ENCODE measurements at places on chromosomes 2 and 18.
A peak's percentile ranks its signal among the peaks of the same experiment; 100 is the strongest.

- no peak for DNase-seq
Observed at GRCh38 chr18:59323931-59324622, 5.6 kb upstream of the CPLX4 start.

GRCh38 chr2:233801357-233802131, 23.4 kb downstream of the MROH2A start:
- DNase-seq, result peak; percentile 24

- no peak for DNase-seq
Observed at GRCh38 chr2:11711751-11712150, 34.7 kb upstream of the LPIN1 start.

- no peak for DNase-seq
Observed at GRCh38 chr2:228705318-228705717, 523.8 kb upstream of the SPHKAP start.

- no peak for DNase-seq
Observed at GRCh38 chr2:143159486-143159840, 30.2 kb downstream of the ARHGAP15 start.

GRCh38 chr2:48065096-48065495, 158.8 kb upstream of the FBXO11 start:
- DNase-seq, result no peak

GRCh38 chr2:113922784-113923183, 32.9 kb downstream of the ACTR3 start:
- DNase-seq, result no peak

- no peak for DNase-seq
Observed at GRCh38 chr2:46451131-46451711, 28.1 kb upstream of the TMEM247 start.

DNA sequence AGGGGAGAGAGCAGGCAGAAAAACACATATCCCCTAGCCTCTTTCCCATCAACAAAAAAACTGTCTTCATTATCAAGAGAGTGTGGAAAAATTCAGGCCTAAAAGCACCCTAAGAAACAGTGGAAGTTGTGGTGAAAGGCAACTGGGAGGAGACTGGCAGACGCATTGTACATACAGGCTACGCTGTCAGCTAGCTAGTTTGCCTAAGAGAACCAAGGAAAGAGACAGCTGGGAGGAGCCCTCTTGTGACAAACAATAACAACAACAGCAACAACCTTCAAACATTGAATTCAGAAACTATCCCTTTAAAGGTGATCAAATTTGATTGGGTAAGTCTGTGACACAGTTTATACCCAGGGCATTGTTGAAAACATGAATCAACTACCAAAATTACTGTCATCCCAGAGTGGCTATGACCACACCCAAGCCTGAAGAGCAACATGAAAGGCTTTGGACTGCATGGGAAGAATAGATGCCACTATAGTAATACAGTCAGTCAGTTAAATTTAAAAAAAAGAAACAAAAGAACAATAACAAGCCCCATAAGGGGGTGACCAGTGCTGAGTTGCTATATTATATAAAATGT, 88.9 kb upstream of the CRIM1 start:
- DNase-seq, result no peak

DNA sequence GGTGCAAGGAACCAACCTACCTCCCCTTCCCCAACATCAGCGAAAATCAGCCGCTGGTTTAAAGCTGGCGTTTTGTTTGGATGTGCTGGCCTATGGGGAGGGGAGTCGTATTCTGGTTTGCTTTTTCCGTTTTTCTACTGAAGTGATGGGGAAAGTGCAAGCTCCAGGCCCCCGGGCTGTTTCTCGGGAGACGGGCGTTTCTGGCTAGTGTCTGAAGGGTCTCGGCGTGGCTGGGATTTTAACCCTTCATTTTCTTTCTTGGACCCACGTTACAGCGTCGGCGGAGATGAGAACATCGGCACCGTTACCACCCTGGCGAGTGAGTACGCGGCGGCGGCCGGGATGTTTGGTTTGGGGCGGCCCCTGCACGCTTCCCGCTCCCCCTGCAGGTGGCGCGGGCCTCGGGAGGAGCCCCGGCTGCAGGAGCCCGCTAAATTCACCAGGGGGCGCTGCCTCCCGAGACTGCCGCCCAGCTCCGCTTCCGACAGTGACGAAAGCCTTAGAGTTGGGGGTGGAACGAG, 70.7 kb downstream of the PLB1 start:
- DNase-seq, result peak; percentile 94

- DNase-seq, result no peak
Observed at GRCh38 chr2:241381872-241382271, 25.8 kb downstream of the FARP2 start.

- no peak for DNase-seq
Observed at GRCh38 chr2:38475567-38475881, 98.5 kb upstream of the ATL2 start.

- DNase-seq, result no peak
Observed at GRCh38 chr2:127231130-127231865, 11.2 kb upstream of the CYP27C1 start.

DNA sequence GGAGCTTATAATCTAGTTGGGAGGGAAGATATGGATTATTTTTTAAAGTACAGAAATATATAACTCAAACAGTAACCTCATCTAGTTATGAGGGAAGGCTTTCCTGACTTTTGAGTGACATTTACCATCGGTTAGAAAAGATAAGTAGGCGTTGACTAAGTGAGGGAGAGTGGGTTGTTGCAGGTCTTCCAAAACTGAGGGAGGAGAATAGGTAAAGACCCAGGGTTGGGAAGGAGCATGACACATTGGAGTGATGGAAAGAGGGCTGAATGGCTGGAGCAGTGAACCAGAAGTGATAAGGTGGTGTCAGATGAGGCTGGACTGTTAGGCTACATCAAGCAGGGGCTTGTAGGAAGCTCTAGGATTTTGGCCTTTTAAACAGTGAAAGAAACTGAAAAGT, 10.6 kb upstream of the NUP35 start:
- no peak for DNase-seq

GRCh38 chr2:228433721-228434120, 252.2 kb upstream of the SPHKAP start:
- DNase-seq, result no peak

DNA sequence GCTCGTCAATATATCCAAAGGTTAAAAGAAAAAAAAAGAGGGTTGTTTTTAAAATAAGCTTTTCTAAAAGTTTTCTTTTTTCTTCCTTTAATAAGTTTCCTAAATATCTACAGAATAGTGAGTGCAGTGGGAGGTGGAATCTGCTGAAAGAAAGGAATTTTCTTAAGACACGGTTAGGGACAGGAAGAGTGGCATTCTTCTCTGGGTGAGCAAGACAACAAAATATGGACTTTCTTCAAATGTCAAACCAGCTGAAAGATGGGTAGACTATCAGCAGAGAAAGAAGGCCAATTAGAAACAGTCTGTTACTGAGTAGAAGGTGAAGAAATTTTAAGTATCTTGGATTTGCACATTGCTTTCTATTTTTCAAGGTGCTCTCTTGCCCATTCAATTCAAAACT, 222.7 kb upstream of the PIK3C3 start:
- DNase-seq, result no peak

DNA sequence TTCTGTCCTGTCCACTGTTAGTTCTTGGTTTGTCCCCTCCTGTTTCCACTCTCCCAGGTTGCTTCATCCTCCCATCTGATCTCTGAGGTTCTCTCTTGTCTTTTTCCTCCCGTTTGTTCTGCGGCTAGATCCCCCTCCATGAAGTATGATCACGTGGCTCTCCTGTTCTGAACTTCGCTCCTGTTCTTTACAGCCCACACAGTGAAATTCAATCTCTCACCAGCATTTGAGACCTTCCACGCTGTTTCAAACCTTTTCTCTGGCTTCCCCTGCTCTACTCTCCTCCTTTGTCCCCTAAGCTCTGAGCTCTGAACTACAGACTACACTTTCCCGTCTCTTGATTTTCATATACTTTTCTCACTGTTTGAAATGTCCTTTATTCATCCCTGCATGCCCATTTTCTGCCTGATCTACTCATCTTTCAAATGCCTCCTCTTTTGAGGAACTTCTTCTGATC, 83.5 kb downstream of the OSBPL6 start:
- DNase-seq, result no peak

- DNase-seq, result no peak
Observed at GRCh38 chr2:147773479-147773878, 71.3 kb upstream of the ACVR2A start.

GRCh38 chr2:28980368-28981015, 606 bp upstream of the TOGARAM2 start:
- no peak for DNase-seq

DNA sequence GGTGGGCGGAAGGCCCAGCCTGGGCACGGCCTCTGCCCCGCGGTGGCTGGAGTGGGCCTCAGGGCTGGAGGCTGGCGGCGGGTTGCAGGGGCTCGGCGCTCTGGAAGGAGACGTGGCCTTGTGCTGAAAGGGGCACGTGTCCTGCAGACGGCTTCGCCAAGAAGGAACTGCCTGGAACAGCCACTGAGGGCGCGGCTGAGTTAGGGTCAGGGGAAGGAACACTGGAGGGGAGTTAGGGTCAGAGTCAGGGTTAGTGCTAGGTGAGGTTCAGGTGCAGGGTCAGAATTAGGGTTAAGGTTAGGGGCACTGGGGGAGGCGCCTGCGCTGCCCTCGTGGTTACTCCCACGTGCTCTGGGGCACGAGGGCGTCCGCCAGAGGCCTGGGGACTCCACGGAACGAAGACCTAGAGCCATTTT, 933 bp upstream of the ADNP2 start:
- no peak for DNase-seq

DNA sequence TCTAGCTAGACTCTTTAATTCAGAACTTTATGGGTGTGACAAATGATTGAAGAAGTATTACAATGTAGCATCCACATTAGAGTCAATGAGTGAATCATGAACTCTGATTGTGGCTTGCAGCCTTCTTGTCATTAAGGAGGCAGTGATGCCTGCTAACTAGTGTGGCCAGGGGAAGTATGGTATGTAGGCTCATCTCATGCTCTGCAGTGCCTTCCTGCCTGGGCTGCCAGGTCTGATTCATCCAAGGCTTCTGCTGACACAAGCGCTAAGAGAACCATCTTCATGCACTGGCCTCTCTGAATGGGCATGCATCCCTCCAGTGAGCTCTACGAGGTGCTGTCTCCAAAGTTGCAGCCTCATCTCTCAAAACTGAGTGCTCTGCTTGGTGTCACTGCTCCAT, 144.3 kb downstream of the MTCL1 start:
- no peak for DNase-seq

DNA sequence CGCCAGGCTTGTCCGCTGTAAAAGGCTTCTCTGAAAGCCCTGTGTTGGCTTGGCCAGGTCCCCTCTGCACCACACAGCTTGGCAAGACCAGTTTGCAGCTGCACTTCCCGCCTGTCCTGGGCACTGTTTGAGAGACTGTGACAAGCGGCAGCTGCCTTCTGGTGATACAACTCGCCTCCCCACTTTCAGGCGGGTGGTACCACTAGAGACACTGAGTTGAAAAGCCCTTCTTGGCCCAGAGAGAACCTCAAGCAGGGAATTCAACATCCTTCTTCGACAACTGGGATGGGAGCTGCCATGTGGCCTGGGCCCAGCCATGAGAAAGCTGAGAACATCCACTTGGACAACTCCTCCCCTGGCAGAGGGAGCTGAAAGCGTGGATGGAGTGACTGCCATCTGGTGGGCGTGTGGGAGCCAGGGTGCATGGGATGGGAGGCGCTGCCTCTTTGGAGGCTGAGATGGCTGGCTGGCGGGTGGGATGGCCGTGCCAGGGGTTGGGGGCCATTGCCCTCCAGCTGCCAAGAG, 125.5 kb upstream of the REV1 start:
- no peak for DNase-seq

DNA sequence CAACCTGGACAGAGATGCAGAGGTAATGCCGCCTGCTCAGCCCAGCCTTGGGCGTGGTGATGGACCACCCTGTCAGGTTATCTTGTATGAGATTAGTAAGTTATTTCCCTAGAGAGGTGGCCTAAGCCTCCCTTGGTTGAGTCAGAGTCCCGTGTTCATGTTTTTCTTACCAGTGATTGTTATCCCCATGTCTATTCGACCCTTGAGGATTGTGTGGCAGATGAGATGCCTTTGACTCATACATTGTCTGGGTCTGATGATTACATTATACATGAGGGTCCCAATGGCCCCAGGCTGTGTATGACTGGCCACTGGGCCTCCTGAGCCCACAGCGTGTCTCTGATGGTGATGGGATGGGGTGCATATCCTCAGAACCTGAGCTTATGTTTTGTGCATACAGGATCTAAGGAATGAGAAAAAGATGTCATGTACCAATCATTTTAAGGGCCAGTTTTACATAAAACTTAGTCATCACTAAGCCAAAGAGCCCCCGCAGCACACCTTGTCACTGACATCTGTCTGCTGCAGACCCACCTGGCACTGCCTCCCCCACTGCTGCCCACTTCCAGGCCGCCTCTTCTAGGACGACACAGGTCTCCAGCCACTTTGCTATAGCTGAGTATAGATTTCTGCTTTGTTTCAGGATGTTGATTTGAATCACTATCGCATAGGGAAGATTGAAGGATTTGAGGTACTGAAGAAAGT, 7.7 kb downstream of the PPP1R7 start:
- DNase-seq, result no peak

- DNase-seq, result peak; percentile 53
Observed at GRCh38 chr2:234368861-234369261, 128.0 kb downstream of the ARL4C start.

DNA sequence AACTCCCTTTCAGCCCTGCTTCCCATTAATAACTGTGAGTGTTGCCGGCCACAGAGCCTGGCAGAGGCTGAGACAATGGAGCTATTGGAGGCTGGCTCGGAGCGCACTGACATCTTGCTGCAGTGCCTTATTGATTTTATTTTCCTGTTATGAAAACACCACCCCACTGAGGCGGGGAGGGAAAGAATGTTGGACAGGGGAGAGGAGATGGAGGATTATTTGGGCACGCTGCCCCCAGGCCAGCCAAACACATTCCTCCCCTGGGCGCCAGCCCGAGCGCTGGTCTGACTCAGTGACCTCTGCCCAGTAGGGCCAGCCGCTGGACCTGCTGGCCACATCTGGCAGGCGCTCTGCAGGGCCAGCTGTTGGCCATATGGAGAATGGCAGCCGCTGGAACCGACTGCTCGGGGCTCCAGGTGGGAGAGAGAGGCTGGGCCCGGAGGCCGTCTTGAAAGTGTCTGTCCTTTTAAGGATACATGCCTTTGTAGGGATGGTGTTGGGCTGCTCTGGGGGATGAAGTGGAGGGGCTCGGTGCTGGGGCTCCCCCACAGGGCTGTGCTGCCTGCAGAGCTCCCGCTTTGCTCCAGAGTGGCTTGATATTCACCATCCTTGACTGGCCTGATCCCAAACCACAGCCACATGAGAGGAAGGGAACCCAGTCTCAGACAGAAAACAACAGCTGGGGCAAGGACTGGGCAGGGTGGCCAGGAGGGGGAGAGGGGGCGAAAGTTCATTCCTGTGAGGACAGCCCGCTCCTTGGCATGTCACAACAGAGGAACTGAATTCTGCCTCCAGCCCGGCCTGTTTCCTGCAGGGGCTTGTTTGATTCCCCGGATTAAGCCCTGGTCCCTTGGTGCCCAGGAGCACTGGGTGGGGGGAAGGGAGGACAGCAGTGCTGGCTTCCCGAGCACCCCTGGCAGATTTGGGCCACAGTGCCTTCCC, 179.0 kb downstream of the KLHL29 start:
- DNase-seq, result no peak

- DNase-seq, result no peak
Observed at GRCh38 chr2:76599732-76600368, 889.1 kb upstream of the GCFC2 start.
